ENCODE measurements at places on chromosomes 16 and 17. TPM values are rescaled to one million over a fixed set of nuclear protein-coding genes. Genes with fewer than 3 reads are reported as not detected.

DNA sequence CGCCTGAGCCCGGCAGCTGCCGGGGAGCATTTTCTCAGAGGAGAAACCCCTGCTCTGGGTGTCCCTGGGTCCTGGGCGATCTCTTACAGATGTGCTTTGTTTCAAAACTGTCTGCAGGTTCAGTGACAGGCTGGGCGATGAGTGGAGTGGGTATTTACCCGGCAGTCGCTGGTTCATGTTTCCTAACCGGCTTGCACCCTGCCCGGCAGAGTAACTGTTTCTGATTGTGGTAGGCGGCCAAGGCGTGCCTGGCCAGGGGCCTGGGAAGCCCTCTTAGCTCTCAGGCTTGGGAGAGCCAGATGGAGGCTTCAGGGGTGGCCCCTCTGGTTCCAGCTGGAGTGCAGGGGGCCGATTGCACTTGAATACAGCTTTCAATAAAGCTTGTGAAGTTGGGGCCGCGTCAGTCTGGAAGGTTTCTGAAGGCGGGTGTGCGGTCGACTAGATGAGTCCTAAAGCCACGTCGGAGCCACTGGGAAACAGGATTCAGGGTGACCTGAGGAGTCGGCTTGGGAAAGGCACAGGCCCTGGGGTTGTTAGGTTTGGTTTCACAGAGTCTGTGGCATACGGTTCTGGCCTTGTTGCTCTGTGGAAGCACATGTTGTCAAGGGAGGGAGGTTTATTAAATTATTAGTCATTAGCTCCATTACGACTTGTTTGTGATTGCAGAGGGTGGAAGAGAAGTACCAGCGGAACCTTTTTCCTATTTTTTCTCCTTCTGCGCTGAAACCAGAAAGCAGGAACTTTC is 1.4 kb downstream of the BAIAP2 start:
- DNase-seq: no peak

DNA sequence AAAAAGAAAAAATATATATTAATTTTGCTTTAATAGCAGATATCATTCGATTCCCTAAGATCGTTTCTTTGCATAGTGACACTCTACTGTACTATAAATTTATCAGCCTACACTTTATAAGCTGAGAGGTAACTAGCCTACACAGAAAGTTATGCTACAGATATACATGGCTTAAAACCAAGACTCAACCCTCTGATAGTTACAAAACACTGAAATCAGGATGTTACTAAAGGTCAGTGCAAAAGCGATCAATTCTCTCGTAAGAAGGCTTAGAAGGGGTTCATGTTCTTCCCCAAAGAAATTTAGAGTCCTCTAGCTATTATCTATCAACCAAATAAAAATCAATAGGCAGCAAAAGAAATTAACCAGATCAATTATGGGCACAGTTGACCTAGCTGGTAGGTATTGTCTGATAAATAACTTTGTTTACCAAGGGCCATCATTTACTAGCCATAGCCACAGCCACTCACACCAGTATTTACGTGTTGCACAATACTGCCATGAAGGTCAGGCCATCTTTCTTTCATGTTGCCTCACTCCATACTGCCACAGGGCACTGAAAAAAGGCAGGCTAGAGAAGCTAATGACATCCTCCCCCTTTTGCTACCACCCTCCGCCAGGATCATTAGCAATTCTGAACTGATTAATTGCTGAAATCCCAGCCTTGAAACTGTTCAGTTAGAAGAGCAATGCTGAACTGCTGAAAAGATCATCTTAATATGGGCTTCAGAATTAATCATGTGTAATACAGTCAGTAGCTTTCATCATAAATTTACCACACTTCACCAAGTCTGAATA is 43.7 kb downstream of the RND2 start:
- peak; percentile 35 for DNase-seq

DNA sequence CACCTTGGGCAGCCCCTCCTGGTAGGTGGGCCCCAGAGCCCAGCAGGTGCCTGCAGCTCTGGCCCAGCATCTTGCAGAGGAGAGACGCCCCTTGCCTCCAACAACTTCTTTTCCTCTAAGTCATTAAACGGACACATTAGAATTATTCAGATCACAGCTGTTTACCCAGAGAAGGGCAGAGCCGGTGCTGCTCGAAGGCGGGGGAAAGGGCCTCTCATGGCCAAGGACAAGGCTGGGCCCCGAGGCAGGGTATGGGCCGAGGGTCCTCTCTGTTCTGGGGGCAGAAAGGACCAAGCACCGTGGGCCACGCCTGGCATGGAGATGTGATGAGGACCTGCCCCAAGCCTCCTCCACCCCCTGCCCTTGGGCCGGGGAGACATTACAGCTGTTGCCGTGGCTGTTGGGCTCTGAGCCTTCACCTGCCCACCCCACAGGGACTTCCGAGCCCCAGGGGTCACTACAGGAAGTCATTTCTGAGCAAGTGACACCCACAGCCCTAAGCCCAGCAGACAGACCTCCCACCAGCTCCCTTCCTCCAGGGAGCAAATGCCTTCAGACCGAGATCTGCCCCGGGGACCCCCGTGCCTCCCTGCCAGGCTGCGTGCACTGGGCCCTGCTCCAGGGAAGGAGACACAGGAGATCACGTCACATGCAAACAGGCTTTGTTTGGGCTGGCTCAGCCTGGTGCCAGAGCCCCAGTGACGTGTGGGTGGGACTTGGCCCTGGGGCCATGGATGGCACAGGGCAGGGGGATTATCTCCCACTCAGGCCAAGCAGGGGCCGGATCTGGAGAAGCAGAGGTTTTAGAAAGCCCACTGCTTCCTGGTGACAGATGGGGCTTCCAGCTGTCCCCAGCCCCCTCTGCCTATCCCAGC is 699 bp upstream of the PVALEF start:
- DNase-seq: no peak

GRCh38 chr17:67358612-67359011 is 7.8 kb downstream of the PSMD12 start:
- DNase-seq: no peak

GRCh38 chr17:15194859-15195277 is 70.3 kb downstream of the PMP22 start:
- no peak for DNase-seq

GRCh38 chr16:88331989-88332920 is 50.5 kb upstream of the ZNF469 start:
- DNase-seq: no peak

- peak; percentile 61 for DNase-seq
Measured at GRCh38 chr16:85436636-85437165, 176.4 kb upstream of the GSE1 start.

DNA sequence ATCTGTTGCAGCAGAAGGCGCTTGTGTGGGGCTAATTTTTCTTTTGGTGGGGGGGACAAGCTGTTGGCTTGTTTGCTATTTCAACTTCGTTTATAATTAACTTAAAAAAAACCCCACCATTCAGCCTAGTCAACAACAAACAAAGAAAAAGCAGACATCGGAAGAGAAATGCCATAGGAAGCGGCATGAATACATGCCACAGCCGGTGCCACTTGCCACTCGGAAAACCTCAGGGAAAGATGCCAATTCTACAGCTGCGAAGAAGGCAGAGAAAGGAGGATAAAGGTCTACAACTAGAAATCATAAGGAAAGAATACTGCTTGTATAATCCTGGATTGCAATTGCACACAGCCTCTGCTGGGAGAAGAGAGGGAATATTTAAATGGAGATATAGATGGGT is 254.4 kb upstream of the PMFBP1 start:
- no peak for DNase-seq

GRCh38 chr17:50841949-50842354 is 6.6 kb downstream of the WFIKKN2 start:
- DNase-seq: peak; percentile 73

- DNase-seq: no peak
Measured at GRCh38 chr17:39082482-39082881, 69.0 kb downstream of the PLXDC1 start.

DNA sequence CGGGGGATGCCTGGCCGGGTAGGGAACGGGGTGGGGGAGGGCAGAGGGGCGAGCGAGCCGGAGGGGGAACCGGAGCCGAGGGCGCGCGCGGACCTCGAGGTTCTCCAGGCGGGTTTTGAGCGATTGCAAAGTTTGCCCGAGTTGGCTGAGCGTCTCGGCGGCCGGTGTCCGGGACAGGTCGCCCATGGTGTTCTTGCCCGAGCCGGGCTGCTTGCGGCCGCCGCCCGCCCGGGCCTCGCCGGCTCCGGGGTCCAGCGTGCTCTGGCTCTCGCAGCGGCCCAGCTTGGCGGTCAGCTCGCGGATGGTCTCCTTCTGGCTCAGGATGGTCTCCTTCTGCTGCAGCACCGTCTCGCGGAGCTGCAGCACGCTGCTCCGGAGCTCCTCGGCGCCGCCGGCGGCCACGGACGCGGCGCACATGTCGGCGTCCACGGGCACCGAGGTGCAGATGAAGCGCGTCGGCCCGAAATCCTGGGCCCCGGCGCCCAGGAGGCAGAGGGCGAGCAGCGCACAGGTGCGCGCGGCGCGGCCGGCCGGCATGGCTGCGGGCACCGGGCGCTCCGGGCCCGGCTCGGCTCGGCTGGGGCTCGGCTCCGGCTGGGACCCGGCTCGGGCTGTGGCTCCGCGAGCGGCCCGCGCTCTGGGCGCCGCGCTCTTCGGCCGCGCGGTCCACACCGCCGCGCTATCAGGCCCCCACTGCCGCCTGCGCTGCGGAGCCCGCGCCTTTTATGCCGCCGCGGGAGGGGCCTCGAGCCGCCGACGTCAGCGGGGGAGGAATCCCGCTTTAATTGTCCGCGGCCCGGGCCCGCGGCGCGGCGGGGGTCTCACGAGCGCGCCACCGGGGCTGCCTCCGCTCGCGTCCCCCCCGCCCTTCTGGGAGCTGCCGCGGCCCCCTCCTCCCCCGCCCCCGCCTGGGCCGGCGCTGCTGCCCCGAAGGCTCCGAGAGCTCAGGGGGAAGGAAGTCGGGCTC is at the start of gene NPTX1:
NPTX1 (minus strand) TSS at position 698 of the 967 bp plus-strand sequence; CDS start at position 537, 161 bp downstream.
- DNase-seq: no peak

DNA sequence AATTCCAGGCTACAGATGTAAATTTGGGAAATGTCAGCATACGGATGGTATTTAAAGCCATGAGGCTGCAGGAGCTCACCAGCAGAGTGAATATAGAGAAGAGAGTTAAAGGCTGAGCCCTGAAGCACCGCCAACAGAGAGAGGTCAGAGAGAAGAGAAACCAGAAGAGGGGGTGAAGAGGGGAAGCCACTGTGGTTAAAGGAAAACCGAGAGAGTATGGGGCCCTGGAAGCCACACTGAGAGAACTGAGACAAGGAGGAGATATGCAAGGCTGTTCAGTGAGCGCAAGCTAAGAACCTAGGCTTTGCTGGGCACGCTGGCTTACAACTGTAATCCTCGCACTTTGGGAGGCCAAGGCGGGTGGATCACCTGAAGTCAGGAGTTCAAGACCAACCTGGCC is 24.6 kb downstream of the COPRS start:
- DNase-seq: no peak

DNA sequence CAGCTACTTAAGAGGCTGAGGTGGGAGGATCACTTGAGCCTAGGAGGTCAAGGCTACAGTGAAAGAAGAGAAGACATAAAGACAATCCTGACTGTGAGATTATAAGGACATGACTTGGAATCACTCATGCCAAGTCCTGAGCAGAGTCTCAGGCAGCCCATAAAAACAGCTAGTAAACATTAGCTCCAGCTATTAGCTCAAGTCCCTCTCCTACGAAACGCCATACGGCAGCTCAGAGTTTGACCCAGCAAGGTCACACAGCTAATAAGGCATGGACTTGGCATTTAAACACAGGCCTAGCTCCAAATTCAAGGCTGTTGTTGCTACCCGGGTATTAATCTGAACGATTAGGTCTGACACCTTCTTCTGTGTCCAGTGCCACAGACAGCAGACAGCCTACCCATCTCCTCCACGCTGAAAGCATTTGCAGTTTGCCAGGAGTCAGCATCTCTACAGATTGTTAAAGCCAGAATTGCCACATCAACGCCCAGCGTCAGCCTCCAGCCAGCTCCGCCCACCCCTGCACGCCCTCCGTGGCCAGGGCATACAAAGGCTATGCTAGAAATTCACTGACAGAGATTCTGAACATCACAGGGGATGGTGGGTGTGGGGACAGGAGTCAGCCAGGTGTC is 9.9 kb upstream of the TMEM114 start:
- no peak for DNase-seq

DNA sequence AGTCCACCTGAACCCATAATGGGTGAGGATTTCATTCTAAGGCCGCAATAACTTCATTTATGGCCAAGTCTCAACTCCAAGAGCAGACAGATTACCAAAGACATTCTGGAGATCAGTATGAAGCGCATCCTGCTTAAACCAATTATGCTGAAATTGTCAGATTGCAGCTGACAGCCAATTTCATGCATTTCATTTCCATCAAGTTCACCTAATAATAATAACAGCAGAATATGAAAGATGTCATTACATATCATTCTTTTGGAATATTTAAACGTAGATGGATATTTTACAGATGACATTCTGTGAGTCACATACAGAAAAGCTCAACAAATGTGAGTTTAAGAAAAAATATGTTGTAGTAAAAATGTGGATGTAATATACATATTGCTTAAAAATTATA is 54.9 kb upstream of the NACA2 start:
- no peak for DNase-seq

DNA sequence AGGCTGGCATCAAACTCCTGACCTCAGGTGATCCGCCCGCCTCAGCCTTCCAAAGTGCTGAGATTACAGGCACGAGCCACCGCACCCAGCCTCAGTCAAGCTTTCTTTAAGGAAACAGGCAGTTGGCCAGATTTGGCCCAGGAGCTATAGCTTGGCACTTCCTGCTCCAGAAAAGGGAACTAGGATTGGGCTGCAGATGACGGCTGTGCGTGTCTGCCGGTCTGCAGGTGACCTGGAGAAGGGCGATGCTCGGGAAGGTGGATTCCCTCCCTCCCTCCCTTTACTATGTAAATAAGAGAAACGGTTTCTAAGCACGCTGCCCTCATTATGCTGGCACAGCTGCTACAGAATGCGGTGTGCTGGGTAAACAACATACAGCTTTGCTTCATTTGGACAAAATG is 215.9 kb downstream of the RPTOR start:
- DNase-seq: no peak

DNA sequence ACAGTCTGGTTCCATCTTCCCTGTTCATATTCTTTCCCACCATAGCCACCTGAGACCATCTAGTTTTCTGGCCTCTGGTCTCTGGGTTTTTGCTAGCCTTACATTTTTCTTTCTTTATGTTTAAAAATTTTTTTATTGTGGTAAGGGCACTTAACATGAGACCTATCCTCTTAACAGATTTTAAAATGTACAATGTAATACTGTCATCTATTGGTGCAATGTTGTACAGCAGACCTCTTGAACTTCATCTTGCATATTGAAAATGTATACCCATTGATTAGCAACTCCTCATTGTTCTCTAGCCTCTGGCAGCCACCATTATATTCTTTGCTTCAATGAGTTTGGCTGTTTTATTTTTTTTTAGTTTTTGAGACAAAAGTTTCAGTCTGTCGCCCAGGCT is 39.2 kb downstream of the ITGAM start:
- no peak for DNase-seq

The QPRT gene
- 143 TPM for polyA plus RNA-seq

The ABR gene
- 3.6 TPM for polyA plus RNA-seq

The KRT9 gene
- not detected for polyA plus RNA-seq

The CACNG3 gene
- not detected for polyA plus RNA-seq

The DNAH2 gene
- 0.03 TPM for polyA plus RNA-seq

The CA7 gene
- not detected for polyA plus RNA-seq

The SOCS3 gene
- polyA plus RNA-seq: 12.2 TPM

The MPV17L gene
- polyA plus RNA-seq: 5.6 TPM

All from liver (tissue), 10 donors.